Muscle of leg (tissue), 16 donors: ENCODE measurements at places on chromosomes 7 and 10. TPM values are rescaled to one million over a fixed set of nuclear protein-coding genes. Genes with fewer than 3 reads are reported as not detected.

The OR9A2 gene
- total RNA-seq, result 0.18 TPM

The MSMB gene
- not detected for total RNA-seq

The ASAH2 gene
- total RNA-seq, result 1.6 TPM

The HOXA1 gene
- total RNA-seq, result 0.58 TPM

The UTF1 gene
- not detected for total RNA-seq

The C10orf62 gene
- not detected for total RNA-seq

The MINPP1 gene
- 12.1 TPM for total RNA-seq

The H2BK1 gene
- not detected for total RNA-seq

The NEUROG3 gene
- total RNA-seq, result not detected

The AGBL3 gene
- 2.2 TPM for total RNA-seq

The PON1 gene
- total RNA-seq, result 0.31 TPM

The GGCT gene
- 37.8 TPM for total RNA-seq

The PDGFA gene
- total RNA-seq, result 26.1 TPM

The ECD gene
- 22.8 TPM for total RNA-seq

The DKK1 gene
- 0.84 TPM for total RNA-seq

The PPP1R9A gene
- total RNA-seq, result 45.0 TPM

The TMEM236 gene
- total RNA-seq, result 0.40 TPM

The GRID2IP gene
- 0.09 TPM for total RNA-seq

The ANKRD30A gene
- not detected for total RNA-seq

The EGR2 gene
- total RNA-seq, result 1.5 TPM

The NACAD gene
- 2.3 TPM for total RNA-seq

The NUTM2E gene
- 0.35 TPM for total RNA-seq

The CALHM1 gene
- not detected for total RNA-seq

The INSIG1 gene
- total RNA-seq, result 18.7 TPM

The OR13A1 gene
- total RNA-seq, result not detected

The ELMO1 gene
- 23.8 TPM for total RNA-seq

The WNT2 gene
- 14.8 TPM for total RNA-seq

The SHTN1 gene
- total RNA-seq, result 3.3 TPM

The WIPF3 gene
- total RNA-seq, result 6.1 TPM

The SAP25 gene
- total RNA-seq, result 0.98 TPM

The LRIT2 gene
- total RNA-seq, result not detected

The TEX36 gene
- total RNA-seq, result not detected

The SUGCT gene
- total RNA-seq, result 6.1 TPM

The AIMP2 gene
- 44.2 TPM for total RNA-seq

The CLRN3 gene
- 0.09 TPM for total RNA-seq

The PSD gene
- 6.1 TPM for total RNA-seq

The SEPTIN7 gene
- 359 TPM for total RNA-seq
